Amniotic stem cell (primary cell): ENCODE measurements at places on chromosomes 7 and 10.

GRCh38 chr10:23065181-23065948 is 30.0 kb upstream of the MSRB2 start:
- DNase-seq, result peak; percentile 1

- no peak for DNase-seq
Measured at GRCh38 chr7:48168159-48168558, 3.1 kb upstream of the ABCA13 start.

DNA sequence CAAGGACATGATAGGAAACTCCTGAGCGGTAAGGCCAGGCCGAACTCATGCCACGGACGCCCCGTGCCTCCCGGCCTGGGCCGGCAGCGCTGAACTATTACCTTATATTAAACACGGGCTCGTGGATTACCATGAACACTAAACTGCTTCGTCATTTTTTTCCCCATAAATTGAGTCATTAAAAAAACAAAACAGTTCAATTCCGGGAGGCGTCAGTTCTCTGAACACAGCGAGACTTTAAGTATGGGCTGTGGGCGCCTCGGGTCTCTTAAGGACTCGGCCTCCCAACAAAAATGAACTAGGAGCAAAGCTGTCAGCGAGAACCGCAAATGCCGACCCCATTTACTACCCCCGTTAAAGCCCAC is 519 bp downstream of the PITRM1 start:
- peak; percentile 57 for DNase-seq

DNA sequence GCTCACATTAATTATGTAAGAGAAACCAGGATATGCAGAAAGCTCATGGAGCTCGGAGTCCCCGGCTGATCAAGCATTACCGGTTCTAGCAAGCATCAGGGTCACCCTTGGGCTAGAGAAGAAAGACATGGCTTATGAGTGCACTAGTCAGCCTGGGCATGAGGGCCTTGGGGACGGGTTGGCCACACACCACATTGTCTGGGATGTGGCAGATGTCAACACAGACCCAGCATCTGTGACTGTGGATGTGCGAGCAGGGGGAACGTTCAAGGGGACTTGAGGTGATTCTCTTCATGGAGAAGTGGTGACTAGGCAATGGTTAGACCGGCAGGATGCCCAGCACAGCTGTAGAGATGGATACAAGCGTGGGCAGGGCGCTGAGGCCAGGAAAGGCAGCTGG is 13.7 kb downstream of the ZMIZ2 start:
- no peak for DNase-seq

- DNase-seq, result no peak
Measured at GRCh38 chr10:122140461-122140902, 130.6 kb upstream of the BTBD16 start.

DNA sequence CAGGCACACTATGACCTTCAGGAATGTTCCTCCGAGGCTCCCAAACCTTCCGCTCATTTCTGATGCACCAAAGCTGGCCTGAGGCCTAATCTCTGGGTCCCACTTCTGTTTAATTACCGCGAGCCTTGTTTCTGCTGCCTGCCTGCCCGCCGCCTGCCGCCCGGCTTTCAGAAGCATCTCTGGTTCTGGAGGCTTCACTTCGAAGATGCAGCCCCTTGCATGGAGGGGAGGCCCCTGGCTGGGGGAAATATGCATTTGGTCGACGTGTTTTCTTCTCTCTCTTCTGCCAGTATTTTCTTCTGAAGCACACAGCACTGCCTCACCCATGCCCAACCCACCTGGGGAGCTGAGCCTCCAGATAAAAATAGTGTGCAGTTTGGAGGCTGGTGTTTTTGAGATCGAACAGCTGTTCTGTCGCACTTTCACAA is 166.9 kb downstream of the PAXIP1 start:
- DNase-seq, result no peak

DNA sequence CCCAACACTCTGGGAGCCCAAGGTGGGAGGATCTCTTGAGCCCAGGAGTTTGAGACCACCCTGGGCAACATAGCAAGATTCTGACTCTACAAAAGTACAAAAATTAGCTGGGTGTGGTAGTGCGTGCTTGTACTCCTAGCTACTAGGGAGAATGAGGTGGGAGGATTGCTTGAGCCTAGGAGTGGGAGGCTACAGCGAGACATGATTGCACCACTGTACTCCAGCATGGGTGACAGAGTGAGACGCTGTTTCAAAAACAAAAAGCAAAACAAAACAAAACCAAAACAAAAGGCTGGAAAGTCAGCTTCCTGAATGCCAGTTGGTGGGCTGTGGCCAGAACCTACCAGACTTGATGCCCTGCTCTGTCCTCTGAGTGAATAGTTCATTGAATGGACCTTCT is 242.8 kb downstream of the PHTF2 start:
- DNase-seq, result no peak

- no peak for DNase-seq
Measured at GRCh38 chr10:63470928-63471327, 5.2 kb upstream of the JMJD1C start.

DNA sequence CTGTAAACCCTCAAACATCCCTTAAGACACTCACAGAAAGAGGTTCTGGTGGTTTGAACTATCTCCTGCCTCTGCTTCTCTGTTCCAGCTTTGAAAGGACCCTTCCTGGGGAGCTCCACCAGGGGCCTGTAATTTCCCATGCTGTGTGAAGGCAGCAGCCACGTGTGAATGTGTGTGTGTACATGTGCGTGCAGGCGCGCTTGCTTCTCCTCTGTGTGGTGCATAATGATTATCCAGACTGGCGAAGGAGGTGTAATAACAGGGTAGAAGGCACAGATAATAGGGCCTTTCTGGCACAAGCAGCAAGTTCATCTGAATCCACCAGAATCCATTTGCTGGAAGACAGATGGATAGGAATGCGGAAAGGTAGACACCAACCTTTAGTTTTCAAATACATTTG is 466.5 kb downstream of the GRID1 start:
- DNase-seq, result no peak

DNA sequence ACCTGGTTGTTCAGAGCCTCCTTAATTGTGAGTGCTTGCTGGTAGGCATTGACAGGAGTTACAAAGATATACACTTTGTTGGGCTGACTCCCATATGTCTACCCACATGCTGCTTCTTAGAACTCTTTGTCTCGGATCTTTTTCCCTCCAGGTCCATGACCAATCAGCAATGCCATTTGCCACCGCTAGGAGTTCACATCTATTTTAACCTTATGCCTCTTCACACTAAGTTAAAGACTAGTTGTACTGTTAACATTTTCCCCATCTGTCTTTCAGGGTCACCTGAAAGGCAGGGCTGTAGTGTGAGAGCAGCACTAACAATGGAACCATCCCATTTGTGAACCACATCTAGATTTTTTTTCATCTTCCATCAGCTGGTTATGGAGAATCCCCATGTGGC is 226.7 kb upstream of the NPY start:
- DNase-seq, result no peak

GRCh38 chr7:148894591-148894990 is 10.5 kb upstream of the EZH2 start:
- no peak for DNase-seq

DNA sequence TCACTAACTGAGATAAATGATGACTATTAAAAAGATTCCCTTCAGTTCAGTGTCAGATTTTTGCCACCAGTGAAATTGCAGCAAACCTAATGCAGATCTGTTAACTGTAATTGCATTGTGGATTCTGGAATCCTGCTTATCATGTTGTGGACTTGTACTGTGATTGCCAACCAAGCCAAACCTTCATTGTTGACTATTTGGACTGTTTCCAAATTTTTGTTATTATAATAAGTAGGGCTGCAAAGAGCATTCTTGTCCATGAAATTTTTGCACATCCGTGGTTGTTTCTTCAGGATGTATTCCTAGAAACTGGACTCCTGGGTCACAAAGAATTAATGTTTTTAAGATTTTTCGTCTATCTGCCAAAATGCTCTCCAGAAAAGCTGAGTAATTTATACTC is 281.6 kb upstream of the ZMIZ1 start:
- no peak for DNase-seq

- DNase-seq, result no peak
Measured at GRCh38 chr10:90130321-90131086, 429.1 kb downstream of the KIF20B start.

GRCh38 chr7:7221599-7222038 is 39.3 kb downstream of the C1GALT1 start:
- DNase-seq, result peak; percentile 19

DNA sequence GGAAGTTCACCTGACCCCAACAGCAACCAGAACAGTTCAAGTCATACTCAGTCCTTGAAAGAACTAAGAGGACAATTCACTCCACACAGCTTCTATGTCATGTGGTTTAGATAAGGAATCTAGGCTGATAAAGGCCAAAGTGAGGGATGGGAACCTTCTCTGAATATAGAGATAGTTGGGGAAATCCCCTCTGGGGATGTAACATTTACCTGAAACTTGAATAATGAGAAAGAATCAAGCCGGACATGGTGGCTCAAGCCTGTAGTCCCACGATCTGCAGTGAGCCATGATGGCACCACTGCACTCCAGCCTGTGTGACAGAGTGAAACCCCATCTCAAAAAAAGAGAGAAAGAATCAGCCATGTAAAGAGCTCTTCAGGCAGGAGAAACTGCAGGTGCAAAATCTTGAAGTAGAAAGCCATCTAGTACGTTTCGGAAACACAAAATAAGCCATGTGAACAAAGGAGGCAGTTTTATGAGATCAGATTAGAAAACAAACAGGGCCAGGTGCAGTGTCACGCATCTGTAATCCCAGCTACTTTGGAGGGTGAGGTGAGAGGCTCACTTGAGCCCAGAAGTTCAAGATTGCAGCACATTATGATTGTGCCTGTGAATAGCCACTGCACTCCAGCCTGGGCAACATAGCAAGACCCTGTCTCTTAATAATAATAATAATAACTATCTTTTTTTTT is 4.5 kb upstream of the DNMBP start:
- DNase-seq, result no peak

DNA sequence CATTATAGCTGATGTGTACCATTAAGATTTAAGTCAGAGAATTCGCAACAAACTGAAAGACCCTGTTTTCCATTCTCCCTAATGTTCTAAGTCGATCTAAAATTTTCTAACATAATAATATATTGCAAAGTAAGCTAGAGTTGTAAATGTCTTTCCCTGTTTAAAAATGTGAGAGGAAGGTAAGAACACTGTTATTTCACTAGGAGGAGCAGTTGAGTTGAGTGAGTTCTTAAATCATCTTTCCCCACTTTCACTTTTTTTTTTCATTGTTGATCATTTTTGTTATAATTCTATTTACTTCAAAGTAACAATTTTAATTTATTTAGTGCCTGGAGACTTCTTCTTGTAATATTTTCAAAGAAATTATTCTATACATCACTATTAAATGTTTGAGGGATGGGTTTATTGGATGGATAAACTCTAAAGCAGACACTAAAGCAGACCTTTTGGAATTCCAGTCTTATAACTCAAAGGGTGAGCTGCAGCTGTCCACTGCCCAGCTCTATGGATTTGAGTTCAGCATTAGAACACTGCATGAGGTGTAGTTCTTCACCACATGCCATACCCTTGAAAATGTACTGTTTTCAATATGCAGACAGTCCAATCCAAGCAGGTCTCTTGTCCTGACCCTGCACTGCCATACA is 181.3 kb upstream of the FZD1 start:
- no peak for DNase-seq

GRCh38 chr10:97390091-97390490 is 11.0 kb downstream of the RRP12 start:
- no peak for DNase-seq

DNA sequence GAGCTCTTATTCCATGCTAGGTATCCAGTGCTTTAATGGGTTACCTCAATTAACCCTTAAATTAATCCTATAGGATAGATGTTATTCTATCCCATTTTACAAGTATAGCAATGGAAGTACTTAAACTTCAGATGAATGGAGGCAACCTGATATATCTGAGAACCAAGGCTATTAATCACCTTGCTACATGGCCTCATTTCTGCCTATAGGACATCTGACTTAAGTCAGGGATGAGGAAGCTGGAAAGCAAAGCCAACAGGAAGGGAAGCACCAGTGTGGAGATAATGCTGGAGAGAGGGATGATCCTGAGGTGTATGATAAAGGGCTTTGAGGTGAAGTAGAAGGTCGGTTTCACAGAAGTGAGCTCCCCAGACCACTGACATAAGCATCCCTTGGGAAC is 132.3 kb downstream of the CHN2 start:
- no peak for DNase-seq

- no peak for DNase-seq
Measured at GRCh38 chr7:25889765-25890164, 262.2 kb upstream of the NFE2L3 start.

DNA sequence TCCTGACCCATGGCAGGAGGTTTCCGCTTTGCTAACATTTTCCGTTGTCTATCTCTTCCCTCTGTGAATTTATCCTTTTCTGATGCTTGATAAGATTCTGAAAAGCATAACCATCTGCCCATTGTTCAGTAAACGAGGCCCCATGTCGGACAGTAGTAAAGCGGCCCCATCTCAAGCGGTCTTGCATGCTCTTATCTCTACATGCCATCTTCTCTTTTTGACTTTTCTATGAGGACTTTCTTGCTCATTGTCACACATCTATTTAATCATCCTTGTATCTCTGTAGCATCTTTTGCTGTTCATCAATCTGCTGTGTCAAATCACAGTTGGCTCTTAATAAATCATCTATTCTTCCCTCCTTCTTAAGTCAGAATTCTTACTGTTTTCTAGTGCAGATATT is 37.6 kb downstream of the ZNF248 start:
- no peak for DNase-seq

DNA sequence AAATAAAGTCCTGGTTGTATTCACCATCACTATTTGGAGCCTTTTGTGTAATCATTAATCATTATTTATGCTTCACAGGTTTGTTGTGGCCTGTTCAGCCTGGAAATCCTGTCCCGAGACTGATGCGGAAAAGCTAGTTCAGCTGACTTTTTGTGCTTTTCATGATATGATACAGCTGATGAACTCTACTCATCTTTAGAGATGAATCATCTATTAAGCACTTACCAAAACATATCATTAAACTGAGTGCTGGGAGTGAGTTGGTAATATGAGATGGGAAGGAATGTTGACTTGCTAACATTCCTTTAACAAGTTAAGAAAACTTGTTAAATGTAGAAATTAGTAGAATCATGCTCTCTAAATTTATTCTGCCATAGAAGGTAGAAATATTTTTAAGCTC is 53.0 kb downstream of the CROT start:
- DNase-seq, result peak; percentile 8

DNA sequence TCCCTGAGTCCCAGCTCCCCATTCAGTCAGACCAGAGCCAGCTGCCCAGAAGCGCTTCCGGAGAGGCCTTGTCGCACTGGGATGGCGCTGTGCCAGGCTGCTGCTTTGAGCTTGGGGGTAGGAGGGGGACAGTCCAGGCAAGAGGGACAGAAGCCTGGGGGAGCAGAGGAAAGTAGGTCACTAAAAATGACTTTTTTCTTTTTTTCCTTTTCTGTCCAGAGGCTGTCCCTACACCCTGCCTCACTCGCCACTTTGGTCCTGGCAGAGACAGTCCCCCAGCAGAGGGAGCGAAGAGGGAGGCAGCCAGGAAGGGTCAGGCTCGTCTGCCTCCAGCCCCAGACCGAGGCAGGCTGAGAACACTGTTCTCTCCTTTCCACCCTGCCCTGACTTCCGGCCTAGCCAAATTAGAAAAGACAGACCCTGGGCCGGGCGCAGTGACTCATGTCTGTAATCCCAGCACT is 15.8 kb upstream of the TRIM8 start:
- DNase-seq, result no peak

- DNase-seq, result peak; percentile 14
Measured at GRCh38 chr10:84076047-84076388, 63.3 kb upstream of the GHITM start.

- no peak for DNase-seq
Measured at GRCh38 chr10:100319707-100320402, 10.2 kb downstream of the PKD2L1 start.
